ENCODE measurements at places on chromosomes 1 and 21.

GRCh38 chr1:110687250-110687649, 12.5 kb upstream of the KCNA3 start:
- DNase-seq = no peak

DNA sequence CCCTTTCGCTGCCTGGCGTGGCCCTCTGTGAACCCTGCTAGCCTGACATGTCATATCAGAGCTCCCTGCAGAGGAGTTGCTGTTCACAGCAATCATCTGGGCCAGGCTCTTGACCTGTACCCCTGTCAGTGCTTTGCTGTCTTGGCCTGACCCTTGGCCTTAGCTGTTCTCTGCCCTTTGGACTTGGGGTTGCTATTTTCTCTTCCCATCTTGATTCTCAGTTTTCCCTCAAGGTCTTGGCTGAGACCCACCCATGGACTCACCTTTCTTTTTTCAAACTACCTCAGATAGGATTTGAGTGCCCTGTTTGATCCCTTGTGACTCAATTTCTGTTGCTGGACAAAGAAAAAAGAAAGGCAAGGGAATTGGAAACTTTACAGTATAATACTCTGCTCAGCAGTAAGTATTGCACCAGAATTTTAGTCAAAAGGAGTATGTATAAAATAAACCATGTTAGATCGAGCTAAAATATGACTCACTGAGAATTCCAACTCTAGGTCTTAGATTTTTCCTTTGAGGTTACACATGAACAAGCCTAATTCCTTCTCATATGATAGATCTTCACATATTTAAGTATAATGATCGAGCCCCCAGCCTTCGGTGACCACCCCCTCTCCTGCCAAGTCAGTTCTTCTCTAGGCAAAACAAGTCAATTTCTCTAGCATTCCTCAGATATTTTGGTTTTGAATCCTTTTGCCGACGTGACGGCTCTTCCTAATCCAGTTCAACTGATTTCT, 110.5 kb downstream of the NGF start:
- no peak for DNase-seq

- no peak for DNase-seq
These were observed 158.3 kb downstream of the PLXNA2 start for GRCh38 chr1:208085655-208086515.

DNA sequence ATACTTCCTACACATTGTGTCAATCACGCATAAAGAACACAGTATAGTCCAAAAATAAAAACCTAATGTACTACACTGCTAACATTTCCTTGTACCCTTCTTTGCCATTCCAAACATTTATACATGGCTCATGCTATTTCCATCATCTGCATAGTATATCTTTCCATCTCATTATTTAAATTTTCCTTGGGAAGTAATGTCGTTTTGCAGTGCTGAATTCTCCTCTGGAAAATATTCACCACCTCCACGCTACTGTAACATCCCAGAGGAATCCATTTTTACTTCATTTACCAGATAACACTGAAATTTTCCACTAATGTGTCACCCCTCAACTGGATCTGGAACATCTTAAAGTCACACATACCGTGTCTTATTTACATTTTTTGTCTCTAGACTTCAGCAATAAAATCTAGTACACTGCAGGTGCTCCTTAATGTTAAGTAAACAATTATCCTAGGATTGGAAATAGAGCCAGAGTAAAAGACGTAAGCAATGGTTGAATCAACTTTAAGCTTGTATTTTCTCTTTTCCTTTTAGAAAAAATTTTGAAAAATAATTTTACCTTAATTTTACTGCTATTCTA, 881.0 kb downstream of the AMY1C start:
- no peak for DNase-seq
